Stimulated activated CD8-positive, alpha-beta memory T cell treated with anti-CD3 and anti-CD28 coated beads, Interleukin-2, amount 100 ng/mL, for 1 hour (primary cell): ENCODE measurements at places on chromosomes 11 and 22.

DNA sequence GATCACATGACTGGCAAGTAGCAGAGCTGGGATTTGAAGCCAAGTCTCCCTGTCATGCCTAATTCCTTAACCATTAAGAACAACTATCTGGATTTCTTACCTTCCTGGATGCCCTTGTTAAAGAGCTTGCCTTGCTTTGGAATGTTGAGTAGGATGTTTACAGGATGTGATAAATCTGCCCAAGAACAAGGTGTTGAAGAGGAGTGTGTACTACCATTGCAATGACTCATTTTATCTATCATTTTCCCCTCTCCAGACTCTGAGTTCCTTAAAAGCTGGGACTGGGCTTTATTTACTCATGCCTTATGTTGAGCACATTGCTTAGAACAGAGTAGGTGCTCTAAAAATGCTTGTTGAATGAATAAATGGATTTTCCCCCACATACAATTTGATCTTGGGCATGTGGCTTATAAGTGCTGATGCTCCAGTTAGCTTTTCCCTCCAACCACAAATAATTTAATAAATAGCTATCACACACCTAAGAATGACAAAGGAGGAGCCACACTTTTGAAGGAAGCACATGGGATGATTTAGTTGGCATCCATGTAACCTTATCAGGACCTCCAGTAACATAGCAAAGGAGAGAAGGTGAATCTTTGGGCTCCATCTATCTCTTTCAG lies 268.6 kb upstream of the SESN3 start:
- no peak for DNase-seq

- no peak for DNase-seq
These were observed 49.7 kb downstream of the RTL6 start for GRCh38 chr22:44448271-44448830.

DNA sequence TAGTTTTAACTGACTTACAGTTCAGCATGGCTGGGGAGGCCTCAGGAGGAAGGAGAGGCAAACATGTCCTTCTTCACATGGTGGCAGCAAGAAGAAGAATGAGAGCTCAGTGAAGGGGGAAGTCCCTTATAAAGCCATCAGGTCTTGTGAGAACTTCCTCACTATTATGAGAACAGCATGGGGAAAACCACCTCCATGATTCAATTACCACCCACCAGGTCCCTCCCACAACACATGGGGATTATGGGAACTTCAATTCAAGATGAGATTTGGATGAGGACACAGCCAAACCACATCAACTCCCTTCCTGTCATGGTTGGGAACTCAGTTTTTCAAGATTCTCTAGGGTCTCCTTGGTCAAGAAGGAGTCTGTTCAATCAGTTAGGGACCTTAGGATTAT lies 432.9 kb upstream of the CNTN5 start:
- no peak for DNase-seq

DNA sequence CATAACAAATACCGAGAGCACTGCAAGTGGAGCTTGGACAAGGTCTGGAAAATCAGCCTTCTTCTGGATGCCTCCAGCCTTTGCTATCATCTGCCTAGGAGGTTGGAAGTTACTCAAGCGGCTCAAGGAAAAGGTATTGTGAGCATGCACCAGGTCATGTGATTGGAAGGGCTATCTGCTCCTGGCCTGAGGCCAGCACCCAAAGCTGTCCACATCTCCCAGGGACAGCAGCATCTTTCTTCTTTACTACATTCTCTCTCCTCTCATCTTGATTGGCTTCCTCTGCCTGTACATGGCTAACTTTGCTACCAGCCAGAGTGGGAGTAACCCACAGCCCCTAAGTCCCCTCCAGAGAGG lies 44.2 kb upstream of the AMPD3 start:
- DNase-seq: no peak

DNA sequence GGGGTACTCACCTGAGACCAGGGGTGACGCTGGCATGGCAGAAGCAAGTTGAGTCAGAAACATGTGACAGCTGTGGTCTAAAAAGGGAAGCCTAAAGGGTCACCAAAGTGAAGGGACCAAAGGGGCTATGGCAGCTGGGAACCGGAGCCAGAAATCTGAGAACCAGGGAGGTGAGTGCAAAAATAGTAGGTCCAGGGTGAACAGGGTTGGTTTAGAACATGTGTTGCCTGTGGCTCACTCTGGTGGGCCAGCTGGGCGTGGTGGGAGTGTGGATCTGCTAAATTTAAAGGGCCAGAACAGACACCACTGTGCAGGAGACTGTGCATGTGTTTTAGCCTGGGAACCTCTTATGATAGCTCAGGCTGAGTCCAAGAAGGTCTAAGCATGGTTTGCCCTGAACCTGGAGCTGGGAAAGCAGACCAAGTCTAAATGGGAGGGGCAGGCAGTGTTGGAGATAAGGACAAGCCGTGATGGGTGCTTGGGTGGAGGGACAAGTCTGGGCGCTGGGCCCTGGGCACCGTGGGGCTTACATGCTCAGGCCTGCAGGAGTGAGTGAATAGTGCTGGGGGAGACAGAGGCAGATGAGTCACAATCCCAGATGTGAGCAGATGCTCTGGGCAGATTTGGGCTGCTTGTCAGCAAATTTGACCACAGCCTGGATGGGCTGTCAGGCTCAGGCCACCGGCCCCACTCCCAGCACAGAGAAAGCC lies 41.4 kb upstream of the ZBED5 start:
- no peak for DNase-seq

DNA sequence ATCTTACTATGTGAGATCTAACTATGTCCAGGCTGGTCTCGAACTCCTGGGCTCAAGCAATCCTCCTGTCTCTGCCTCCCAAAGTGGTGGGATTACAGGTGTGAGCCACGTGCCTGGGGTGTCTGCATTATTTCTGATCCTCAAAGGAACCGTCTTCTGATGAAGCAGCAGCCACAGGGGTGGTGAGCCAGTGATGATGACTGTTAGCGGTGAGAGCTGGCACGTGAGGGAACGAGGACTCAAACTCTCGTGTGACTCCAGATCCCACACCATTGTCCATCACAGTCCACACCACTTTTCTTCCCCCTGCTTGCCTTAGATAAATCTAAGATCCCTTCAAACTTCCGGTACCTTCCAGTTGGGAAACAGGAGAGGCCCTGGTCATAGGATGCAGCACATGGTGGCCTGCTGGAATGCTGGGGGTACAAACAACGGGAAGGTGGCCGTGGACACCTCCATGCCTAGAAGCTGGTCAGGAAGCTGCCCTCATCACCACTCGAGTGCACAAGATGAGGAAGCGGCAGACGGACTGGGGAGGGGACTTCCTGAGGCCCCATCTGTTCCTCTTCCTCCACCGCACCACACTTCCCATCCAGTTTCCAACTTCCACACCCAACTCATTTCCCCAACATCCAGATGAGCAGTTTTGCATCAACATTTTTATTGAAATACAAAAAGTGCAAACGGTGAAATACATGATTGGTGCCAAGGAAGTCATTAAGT lies 23.8 kb downstream of the ARHGAP1 start:
- DNase-seq: no peak

GRCh38 chr11:125941619-125942611 lies 3.9 kb upstream of the VSIG10L2 start:
- DNase-seq: peak; percentile 8

DNA sequence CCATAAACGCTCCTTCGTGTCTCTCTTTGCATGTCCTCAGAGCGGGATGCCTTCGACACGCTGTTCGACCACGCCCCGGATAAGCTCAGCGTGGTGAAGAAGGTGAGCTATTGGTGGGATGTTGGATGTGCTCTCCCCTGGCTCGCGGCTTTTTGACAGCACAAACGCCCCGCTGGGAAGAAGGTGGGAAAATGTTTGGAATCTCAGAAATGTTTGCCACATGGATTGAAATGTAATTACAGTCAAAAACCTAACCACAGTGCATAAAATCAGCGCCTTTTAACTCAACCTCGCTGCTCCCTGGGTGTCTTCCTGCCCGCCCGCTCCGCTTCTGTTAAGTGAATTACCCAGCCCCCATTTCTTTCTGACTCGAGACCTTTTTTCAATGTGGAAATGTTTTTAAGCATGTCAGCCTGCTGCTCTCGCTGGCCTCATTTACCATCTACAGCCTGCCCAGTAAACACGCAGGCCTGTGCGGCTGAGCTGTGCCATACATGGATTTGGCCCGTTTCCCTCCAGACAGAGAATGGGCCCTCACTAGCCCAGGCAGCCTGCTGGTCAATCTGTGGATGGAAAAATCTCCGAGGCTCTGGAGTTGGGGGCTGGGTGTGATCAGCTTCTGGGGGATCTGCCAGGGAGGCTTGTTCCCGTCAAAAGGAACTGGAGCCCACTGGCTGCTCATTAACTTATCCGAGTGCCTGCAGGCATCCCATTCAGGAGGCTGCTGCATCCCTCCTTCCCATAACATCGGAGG lies 32.7 kb upstream of the PARVG start:
- DNase-seq: no peak

- DNase-seq: no peak
These were observed 67.7 kb downstream of the TBC1D22A start for GRCh38 chr22:46829941-46830715.

DNA sequence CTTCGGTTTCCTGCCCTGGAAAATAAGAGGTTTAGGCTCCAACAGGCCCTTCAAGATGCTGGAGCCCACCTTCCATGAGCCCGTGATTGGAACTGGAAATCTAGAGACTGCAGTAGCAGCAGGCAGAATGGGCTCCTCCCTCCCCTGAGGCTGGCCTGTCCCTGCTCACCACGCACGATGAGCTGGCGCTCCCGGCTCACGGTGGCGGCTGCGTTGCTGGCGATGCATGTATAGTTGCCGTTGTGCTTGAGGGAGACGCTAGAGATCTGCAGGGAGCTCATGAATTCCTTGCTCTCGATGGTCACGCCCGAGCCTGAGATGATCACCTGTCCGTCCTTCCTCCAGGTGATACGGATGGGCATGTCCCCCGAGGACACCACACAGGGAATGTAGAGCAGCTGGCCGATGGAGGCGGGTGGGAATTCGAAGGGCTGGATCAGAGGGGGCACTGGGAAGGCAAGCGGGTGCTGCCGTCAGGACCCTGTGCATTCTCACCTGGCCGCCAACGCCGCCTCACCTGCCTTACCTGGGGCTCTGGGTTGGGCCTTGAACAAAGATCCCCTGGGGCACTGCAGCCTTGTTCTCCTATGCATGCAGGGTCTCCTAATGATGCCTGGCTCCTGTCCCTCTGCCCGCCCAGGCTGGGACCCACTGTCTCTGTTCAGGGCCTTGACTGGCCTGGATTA lies 177.8 kb downstream of the CEP164 start:
- DNase-seq: no peak

- DNase-seq: no peak
These were observed 106.1 kb upstream of the CLMP start for GRCh38 chr11:123301013-123301591.

- DNase-seq: no peak
These were observed 1.3 kb downstream of the SRRD start for GRCh38 chr22:26485013-26485412.

DNA sequence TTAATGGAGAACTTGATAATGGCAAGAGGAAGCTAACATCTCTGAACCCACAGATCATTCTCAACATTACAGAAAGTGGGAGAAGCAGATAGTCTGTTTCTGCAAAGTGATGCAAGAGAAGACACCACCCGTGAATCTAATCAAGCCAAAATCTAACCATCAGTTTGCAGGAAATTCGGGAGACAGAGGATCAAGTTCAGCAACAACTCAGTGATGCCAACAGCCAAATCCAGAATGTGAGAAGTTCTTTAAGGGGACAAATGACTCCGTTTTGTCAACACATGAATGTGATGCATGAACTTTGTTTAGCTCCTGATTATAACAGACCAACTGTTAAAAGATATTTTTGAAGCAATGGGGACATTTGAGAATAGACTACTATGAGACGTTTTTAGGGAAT lies 95.2 kb upstream of the LDLRAD3 start:
- no peak for DNase-seq
